ENCODE measurements at places on chromosomes 1 and 21.

DNA sequence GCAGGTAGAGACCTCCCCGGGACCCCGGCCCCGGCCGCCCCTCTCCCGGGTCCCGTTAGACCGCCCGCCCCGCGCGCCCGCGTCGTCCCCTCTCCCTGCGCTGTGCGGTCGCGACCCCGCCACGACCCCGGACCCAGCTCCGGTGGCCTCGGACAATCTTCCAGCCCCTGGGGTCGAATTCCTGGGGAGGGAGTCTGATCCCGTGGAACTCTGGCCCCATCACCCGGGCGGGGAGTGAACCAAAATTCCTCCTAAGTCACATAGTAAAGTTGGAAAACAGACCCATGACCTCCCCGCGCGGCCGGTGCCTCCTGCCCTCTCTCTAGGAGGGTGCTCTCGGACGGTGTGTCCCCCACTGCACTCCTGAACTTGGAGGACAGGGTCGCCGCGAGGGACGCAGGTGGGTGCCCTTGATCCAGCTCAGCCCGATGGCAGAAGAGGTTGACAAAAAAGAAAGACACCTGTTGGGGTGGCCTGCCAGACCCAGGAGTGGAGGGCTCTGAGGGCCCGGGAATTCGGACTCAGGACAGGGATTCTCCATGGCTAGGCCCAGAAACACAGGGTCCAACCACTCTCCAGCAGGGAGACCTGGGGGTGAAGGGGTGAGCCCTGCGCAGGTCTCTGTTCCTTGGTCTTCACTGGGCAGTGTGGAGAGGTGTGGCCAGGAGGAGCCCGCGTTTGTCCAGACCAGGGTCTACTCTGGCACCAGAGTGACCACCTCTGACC lies 451 bp downstream of the ADAMTSL4 start:
- no peak for DNase-seq

DNA sequence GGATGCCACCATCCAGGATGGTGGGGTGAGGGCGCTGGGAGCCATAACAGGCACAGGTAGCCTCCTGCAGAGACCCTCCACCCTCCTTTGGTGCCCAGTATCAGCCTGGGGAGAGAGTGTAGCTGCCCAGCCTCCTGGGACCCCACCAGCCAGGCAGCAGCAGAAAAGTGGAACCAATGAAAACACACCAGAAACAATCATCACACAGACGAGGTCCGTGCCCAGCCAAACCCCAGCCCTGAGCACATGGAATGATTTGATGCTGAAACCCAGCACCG lies 285.1 kb downstream of the PTPRU start:
- DNase-seq = no peak

- DNase-seq = no peak
Observed at GRCh38 chr1:99496067-99496466, 149.8 kb upstream of the PALMD start.

DNA sequence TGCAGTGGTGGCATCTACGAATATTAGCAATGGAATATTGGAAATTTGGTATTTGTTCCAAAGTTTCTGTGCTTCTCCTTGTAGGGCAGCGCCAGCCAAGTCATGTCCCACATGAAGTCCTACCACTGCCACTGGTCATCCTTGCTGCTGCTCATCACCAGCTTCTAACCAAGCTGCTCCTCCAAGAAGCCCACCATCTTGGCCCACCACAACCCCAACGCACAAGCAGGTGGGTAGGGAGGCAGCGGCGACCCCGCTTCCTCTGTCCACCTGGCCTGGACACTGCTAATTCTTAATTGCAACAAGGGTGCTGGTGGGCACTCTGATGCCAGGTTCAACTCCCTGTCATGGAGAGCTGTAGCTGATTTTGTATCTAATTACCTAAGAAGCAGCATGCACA lies 291.2 kb upstream of the LYPLAL1 start:
- DNase-seq = no peak

- no peak for DNase-seq
Observed at GRCh38 chr21:38861989-38862683, 56.4 kb downstream of the ETS2 start.
